A172 (cell line): ENCODE measurements at places on chromosomes 13 and 19. TPM values are rescaled to one million over a fixed set of nuclear protein-coding genes. Genes with fewer than 3 reads are reported as not detected.

DNA sequence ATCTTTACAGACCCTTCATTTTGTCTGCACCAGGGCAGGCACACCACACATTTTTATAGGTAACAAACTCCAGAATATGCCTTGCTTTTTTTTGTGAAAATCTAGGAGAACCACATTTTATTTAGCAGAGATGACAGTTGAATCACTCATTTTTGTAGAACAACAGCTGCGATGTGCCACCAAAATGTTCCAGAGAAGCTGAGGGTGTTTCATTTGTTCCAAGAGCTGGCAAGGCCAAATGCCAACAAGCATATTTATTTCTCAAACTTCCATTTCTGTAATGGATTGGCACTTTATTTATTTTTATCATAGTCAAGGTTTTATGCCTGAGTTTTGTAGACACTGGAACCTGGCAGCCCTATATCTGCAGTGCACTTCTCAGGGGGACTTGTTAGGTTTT is 10.4 kb downstream of the OLFM4 start:
- DNase-seq = no peak

COMP gene
- total RNA-seq = not detected in 2 replicates

DNA sequence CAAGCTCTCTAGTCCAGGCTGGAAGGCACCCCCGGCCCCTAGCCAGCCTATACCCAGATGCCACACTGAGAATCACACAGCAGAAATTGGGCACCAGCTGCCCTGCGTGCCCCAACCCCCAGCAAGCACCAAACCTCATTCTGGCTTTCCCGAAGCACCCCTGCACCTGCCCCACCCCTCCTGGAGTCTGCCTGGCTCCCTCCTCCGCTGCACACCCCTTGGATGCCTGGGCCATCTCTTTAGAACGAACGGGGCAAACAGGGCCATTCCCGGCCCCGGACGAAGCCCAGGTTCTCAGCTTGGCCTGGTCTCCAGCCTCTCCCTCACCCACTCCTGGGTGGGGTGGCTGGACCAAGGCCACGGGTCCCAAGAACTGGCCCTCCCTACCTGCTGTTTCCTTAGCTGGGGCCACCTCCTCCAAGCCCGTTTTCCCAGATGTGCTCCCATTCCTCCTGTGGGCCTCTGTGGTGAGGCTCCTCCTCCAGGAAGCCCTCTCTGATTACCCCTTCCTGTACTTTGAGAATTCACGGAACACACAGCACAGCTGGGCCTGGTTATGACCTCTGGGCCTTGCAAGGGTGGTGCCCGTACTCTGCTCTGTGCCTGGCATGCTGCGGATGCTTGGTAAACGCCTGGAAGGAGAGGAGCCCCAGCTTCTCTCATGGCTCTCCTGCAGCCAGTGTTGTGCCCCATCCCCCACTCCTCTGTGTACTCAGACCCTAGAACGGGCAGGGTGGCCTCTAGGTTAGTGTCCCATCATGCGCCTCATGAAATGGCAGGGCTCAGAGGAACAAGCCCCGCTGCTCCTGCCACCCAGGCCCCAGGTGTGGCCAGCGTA is 21.4 kb downstream of the CEBPG start:
- DNase-seq = no peak

LRRC25 gene
- total RNA-seq = 0.07 TPM in 1 of 2 replicates, not detected in the other

FLT3 gene
- 0.22 TPM in 1 of 2 replicates, not detected in the other for total RNA-seq

DNA sequence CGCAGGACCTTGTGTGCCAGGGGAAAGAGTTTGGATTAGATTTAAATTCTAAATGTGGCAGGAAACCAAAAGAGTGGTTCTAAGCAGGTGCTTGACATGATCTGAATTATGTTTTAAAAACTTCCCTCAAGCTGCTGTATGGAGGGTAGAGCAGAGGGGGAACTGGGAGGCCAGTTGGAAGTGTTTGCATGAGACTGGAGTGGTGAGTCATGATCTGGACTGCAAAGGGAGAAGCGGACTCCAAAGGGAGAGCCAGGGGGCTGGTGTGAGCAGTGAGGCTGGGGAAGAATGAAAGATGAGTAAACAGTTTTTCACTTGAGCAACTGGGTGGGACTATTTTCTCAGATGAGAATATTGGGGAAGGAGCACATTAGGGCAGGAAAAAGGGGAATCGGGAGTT is 206.1 kb downstream of the DNAJC15 start:
- peak; percentile 42 for DNase-seq

DNA sequence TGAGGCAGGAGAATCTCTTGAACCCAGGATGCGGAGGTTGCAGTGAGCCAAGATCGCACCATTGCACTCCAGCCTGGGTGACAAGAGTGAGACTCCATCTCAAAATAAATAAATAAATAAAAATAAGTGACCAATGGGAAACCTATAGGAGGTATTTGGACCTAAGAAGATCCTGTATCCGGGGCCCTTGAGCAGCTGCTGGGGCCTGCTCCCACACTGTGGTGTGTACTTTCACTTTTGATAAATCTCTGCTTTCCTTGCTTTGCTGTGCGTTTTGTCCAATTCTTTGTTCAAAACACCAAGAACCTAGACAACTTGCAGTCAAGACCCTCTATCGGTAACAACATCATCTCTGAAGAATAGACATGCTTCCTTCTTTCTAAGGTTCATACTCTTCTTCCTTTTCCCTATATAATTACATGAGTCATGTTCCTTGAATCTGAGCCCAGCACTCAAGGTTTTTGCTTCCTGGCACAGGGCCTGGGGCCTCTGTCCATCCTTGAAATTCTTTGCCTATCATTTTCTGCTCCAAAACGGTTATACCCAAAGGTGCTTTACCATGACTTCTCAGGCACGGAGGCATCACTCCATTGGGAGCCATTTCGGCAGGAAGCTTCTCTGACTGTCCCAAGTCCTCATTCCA is 14.2 kb upstream of the PNMA8C start:
- DNase-seq = peak; percentile 57

- no peak for DNase-seq
Observed at GRCh38 chr13:53783471-53783870, 754.9 kb downstream of the OLFM4 start.

- DNase-seq = peak; percentile 3
Observed at GRCh38 chr13:36531746-36532486, 99.6 kb downstream of the CCNA1 start.

- DNase-seq = no peak
Observed at GRCh38 chr19:16397791-16398529, 73.3 kb downstream of the KLF2 start.

GRCh38 chr13:95497381-95497807 is 55.1 kb upstream of the CLDN10 start:
- no peak for DNase-seq

- DNase-seq = no peak
Observed at GRCh38 chr19:16207490-16208025, 9.8 kb downstream of the AP1M1 start.

PSG3 gene
- not detected in 2 replicates for total RNA-seq

- DNase-seq = no peak
Observed at GRCh38 chr19:57611113-57611512, 2.9 kb upstream of the ZNF134 start.

MED29 gene
- total RNA-seq = 20.9 and 24.7 TPM in 2 replicates

DNA sequence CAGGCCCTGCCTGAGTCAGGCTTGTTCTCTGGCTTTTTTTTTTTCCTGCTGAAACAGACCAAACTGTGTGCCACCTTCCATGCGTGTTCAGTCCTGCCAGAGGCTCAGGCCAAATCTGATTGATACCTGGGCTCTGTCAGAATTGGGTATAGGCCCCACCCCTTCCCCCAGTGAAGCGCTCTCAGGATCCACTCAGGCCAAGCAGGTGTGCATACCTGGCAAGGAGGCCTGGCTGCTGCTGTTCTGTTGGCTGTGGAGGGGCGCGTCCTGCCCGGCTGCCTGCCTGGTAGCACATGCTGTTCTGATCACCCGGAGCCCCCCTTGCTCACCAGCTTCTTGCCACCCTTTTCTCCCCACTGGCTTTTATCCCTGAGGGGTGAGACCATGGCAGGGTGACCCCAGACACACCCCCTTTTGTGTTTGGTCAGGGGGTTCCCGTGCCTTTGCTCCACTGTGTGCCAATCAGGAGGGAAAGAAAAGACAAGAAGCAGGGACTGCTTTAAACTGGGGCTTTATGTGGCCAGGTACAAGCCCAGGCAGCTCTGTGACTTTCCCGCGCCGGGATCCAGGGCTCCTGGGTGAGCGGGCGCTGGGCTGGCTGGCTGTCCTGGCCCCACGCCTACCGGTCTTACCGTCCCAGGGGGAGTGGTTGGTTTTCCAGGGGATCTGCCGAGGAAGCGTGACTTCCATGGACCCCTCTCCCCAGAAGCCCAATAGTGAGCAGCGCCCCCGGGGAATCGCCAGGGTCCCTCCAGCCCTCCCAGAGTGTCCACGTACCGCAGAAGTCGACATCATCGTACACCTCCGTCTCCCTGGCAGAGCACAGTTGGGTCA is 12.7 kb downstream of the PRAM1 start:
- no peak for DNase-seq

APLP1 gene
- 39.8 and 52.5 TPM in 2 replicates for total RNA-seq

GRCh38 chr13:94140027-94140426 is 339.5 kb downstream of the DCT start:
- DNase-seq = no peak

LPAR2 gene
- 2.1 and 3.0 TPM in 2 replicates for total RNA-seq

- peak; percentile 60 for DNase-seq
Observed at GRCh38 chr19:35828692-35829301, 16.2 kb upstream of the PRODH2 start.

GRCh38 chr13:111506621-111507020 is 186.2 kb downstream of the TEX29 start:
- DNase-seq = no peak

TEX101 gene
- not detected in 2 replicates for total RNA-seq

RINL gene
- 3.9 and 5.7 TPM in 2 replicates for total RNA-seq

DNA sequence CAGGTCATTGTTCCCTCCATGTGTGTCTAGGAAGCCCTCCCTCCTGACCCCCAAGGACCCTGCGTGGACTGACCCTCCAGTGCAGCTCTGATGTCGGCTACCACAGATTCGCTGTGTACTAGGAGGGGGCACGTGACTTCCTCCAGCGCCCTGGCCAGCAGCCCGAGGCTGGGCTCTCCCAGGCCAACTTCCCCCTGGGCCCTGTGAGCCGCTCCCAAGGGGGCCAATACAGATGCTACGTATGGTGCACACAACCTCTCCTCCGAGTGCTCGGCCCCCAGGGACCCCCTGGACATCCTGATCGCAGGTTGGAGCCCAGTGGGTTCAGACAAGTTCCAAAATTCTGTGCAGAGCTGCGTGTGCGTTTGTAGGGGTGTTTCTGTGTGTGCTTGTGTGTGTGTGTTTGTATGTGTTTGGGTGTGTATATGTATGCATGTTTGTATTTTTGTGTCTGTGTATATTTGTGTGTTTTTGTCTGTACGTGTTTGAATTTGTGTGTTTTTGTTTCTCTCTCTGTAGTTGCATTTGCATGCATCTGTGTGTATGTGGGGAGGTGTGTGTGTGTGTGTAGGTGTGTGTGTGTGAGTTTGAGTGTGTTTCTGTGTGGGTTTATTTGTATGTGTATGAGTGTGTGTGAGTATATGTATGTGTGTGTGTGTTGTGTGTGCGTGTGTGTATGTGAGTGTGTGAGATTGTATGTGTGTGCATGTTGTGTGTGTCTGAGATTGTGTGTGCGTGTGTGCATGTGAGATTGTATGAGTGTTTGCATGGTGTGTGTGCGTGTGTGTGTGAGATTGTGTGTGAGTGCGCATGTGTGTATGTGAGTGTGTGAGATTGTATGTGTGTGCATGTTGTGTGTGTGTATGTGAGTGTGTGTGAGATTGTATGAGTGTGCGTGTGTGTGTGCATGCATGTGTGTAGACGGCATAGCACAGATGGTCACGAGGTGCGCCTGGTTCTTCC is 21.4 kb upstream of the LILRA2 start:
- no peak for DNase-seq

DNA sequence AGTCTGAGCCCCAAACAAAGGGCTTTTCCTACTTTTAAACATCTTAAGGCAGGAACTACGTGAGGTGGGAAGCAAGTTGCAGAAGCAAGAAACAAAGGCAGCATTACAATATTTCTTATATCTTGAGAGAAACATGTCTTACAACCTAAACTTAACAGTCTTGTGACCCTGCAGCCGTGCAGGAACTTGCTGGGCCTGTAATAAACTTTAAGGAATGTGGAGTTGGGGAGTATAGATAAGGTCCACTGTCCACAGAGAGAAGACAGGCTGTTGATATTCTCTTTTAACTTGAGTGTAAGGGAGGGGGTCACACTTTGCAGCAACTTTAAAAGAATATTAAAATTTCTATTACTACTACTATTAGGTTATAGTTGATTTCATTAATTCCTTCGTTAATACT is 214.6 kb upstream of the HTR2A start:
- no peak for DNase-seq

DNA sequence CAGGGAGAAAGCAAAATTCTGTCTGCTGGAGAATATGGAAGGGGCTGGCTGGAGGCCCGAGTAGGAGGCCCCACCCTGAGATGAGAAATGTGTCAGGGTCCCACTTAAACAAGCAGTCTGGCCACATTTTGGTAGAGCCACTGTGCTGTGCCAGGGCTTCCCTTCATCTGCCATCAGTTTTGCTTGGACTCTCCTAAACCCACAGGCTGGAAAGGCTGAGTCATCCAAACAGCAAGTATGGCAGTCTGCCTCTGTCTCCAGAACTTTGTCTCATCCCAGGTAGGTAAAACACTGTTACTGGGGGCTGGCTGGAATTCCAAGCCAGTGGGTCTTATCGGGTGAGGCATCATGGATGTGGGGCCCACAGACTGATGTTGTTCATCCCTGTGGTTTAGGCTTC is 1390.6 kb downstream of the UQCRFS1 start:
- DNase-seq = no peak

DNA sequence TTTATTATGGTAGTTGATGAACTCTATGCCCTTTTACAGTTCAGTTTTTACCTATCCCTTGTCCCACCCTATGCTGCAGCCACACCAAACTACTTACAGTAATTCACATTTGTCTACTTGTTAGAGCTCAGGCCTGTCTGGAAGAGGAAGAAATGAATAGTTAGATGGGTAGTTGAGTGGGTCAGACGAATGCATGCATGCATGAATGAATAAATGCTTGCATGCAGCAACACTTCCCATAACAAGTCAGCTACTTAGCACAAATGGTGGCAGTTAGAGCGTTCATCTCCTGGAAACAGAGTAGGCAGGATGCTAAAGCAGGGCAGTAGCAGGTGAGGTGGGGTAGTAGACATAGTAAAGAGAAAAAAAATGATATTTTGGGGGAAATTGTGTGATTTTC is 322.3 kb downstream of the NDFIP2 start:
- no peak for DNase-seq

- no peak for DNase-seq
Observed at GRCh38 chr13:44768239-44768638, 192.1 kb upstream of the TSC22D1 start.

MCF2L gene
- 12.4 and 14.1 TPM in 2 replicates for total RNA-seq

- no peak for DNase-seq
Observed at GRCh38 chr19:37309834-37310575, 60.9 kb upstream of the ZNF527 start.

GRCh38 chr19:28847468-28847867 is 365.5 kb downstream of the UQCRFS1 start:
- DNase-seq = peak; percentile 9

GRCh38 chr19:33401683-33402420 is 28.3 kb downstream of the CEBPG start:
- no peak for DNase-seq

ZNF682 gene
- 1.1 and 3.0 TPM in 2 replicates for total RNA-seq

GRCh38 chr13:24764276-24764630 is 284 bp downstream of the RNF17 start:
- DNase-seq = no peak
